ENCODE measurements at places on chromosomes 13 and 19. TPM values are rescaled to one million over a fixed set of nuclear protein-coding genes. Genes with fewer than 3 reads are reported as not detected.

DNA sequence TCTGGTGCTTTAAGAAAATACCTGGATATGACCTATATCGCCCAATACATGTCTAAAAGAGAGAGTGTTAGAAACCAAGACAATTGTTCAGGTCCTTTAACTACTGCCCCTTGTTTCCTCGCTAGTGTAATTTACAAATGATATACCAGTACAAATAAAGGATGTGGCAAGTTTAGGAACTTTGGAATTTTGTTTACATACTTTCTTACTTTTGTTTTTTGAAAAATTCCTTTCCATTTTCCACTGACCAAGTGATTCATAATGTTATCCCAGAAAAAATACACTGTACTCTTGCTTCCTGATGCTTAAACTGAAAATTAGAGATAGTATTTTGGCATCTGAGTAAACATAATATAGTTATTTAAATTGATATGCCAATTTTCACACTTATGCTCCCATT lies 96.8 kb upstream of the CSNK1A1L start:
- H3K4me1 ChIP-seq: peaks cover 22% of the 10 kb centered on the region
- H3K27ac ChIP-seq: no peak overlapping the region
- no peaks in the 10 kb centered on the region for H3K36me3 ChIP-seq
- no peaks in the 10 kb centered on the region for H3K27me3 ChIP-seq

GRCh38 chr13:32545083-32545482 lies 6.5 kb upstream of the N4BP2L2 start:
- H3K4me3 ChIP-seq: no peak overlapping the region
- H3K36me3 ChIP-seq: no peaks in the 10 kb centered on the region
- no peak for DNase-seq

- H3K4me1 ChIP-seq: peaks cover 7% of the 10 kb centered on the region
- H3K27me3 ChIP-seq: peaks cover 4% of the 10 kb centered on the region
- H3K36me3 ChIP-seq: no peaks in the 10 kb centered on the region
- no peak overlapping the region for H3K4me3 ChIP-seq
- H3K27ac ChIP-seq: no peak overlapping the region
These were observed 4.1 kb upstream of the DACT3 start for GRCh38 chr19:46665072-46665471.

- DNase-seq: peak; percentile 46
- no peak overlapping the region for H3K27ac ChIP-seq
These were observed 21.0 kb downstream of the CLEC4M start for GRCh38 chr19:7783991-7784423.

DNA sequence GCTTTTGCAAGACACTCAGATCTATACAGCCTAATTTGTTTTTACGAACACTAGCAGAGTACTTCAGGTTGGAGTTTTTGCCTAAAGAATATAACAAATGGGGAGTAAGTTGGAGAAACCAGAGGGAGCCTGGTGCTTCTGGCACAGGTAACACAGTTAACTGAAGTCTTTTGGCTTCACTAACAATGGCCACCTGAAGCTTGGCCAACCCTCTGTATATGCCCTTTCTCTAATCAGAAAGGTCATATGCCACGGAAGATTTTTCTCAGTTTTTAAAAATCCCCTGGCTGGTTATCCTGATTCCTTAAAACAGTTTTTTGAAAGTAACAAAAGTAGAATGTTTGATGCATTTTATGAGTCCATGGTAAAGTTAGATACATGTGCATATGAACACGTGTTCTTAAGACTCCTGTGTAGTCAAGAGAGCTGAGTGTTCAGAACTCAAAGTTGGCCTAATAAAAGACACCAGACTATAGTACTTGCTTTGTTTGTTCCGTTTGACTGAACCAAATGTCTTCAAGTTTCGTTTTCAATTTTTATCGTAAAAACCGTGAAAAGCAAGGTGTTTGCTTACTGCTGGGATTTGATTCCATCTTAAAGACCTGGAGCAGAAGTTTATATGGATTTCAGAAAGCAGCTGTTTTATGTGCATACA lies 137.5 kb downstream of the KCNRG start:
- H3K36me3 ChIP-seq: no peaks in the 10 kb centered on the region
- DNase-seq: no peak
- peaks cover 22% of the 10 kb centered on the region for H3K4me1 ChIP-seq

DNA sequence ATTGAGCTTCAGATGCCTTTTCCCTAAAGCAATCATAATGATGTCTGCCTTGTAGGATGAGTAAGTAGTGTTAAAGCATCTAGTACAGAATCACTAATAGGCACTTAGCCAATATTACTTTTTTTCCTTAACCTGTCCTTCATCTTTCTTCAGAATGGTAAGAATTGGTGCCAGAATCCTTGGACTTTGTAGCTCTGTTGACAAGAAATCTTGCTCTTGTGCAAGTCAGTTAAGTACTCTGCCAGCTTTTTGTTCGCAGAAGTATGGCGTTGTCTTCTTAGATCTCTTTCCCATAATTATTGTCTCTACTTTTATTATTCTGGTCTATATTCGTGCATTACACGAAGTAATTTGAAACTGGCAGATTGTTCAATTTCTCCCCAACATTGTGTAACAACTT lies 554.5 kb downstream of the PCDH9 start:
- no peak overlapping the region for H3K4me3 ChIP-seq
- no peaks in the 10 kb centered on the region for H3K4me1 ChIP-seq
- DNase-seq: no peak
- no peaks in the 10 kb centered on the region for H3K36me3 ChIP-seq

DNA sequence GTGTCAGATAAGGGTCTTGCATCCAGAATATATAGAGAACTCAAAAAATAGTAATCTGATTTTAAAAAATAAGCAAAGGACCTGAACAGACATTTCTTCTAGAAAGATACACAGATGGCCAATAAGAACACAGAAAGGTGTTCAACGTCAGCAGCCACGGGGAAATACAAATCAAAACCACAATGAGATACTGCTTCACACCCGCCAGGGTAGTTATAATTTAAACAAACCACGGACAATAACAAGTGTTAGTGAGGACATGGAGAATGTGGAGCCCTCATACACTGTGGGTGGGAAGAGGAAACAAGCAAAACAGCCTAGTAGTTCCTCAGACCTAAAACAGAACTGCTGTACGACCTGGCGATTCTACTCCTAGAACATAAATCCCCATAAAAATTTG lies 26.7 kb upstream of the NAPA start:
- H3K27me3 ChIP-seq: no peaks in the 10 kb centered on the region
- DNase-seq: no peak
- H3K27ac ChIP-seq: no peak overlapping the region

DNA sequence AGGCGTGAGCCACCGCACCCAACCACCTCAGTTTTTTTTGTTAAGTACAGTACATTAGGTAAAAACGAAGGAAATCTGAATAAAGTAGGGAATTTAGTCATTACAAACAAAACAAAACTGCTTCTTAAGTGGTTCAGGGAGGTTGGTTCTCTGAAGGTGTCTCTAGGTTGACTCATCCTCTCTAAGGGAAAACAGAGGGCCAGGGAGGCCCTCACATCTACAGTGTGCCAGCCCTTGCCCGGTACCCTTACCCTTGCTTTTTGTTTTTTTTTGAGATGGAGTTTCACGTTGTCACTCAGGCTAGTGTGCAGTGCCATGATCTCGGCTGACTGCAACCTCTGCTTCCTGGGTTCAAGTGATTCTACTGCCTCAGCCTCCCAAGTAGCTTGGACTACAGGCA lies 17.2 kb upstream of the JUND start:
- peaks cover 22% of the 10 kb centered on the region for H3K4me1 ChIP-seq
- no peak overlapping the region for H3K27ac ChIP-seq
- H3K36me3 ChIP-seq: no peaks in the 10 kb centered on the region
- no peaks in the 10 kb centered on the region for H3K27me3 ChIP-seq

DNA sequence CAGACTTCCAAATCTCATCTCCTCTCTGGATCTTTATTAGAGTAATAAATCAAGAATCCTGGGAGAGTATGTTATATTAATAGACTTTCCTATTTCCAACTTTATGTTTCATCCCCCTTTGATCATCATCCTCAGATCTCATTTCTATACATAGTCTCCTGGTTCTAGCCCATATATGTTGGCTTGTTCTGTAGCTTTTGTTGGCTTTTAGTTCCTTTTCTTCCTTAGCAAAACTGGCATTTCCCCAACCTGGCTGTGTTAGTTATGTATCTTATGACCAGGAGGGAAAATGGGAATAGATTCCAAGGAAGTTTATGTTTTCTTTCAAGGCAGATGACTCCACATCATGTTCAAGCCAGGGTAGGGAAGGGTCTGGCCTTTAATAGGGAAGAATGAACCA lies 2464.5 kb downstream of the PCDH9 start:
- H3K27ac ChIP-seq: no peak overlapping the region
- peaks cover 10% of the 10 kb centered on the region for H3K4me1 ChIP-seq
- H3K4me3 ChIP-seq: no peak overlapping the region
- DNase-seq: no peak
- H3K36me3 ChIP-seq: no peaks in the 10 kb centered on the region

GRCh38 chr19:31383553-31383952 lies 34.3 kb upstream of the TSHZ3 start:
- no peak overlapping the region for H3K4me3 ChIP-seq
- no peak for DNase-seq
- no peak overlapping the region for H3K27ac ChIP-seq
- H3K27me3 ChIP-seq: no peaks in the 10 kb centered on the region
- H3K36me3 ChIP-seq: no peaks in the 10 kb centered on the region
- no peaks in the 10 kb centered on the region for H3K4me1 ChIP-seq

DNA sequence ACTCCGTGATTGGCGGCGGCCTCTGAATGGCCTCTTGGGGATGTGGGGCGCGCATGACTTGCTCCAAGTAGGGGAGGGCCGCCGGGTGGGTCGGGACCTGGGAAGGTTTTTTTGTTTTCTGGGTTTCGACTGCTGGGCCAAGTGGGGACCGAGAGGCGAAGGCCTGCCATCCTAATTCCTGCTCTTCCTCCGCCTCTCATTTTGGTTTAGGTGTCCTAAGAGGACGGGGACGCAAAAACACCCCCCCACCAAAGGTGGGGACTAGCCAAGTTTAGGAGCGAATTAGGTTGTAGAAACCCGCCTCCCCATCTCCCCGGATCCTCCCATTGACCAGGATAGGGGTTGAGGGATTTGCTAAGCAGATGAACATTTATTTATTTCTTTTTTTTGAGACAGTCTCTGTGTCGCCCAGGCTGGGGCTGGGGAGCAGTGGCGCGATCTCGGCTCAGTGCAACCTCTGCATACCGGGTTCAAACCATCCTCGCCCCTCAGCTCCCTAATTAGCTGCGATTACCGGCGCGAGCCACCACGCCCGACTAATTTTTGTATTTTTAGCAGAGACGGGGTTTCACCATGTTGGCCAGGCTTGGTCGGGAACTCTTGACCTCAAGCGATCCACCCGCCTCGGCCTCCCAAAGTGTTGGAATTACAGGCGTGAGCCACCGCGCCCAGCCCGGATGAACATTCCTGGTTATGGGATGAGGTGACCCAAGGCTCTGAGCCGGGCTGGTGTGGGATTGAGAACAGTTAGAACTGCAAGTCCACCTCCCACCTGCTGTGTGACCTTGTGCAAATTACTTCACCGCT lies 838 bp downstream of the PPP2R1A start:
- peak; percentile 58 for DNase-seq
- peaks cover 8% of the 10 kb centered on the region for H3K36me3 ChIP-seq
- H3K4me3 ChIP-seq: peak overlapping the region; percentile 63

GRCh38 chr19:48203794-48204628 lies 33.5 kb downstream of the ZSWIM9 start:
- H3K27me3 ChIP-seq: no peaks in the 10 kb centered on the region
- peak; percentile 100 for DNase-seq
- no peaks in the 10 kb centered on the region for H3K36me3 ChIP-seq
- H3K4me1 ChIP-seq: peaks cover 6% of the 10 kb centered on the region
- H3K4me3 ChIP-seq: peak overlapping the region; percentile 53

- H3K36me3 ChIP-seq: no peaks in the 10 kb centered on the region
- no peak overlapping the region for H3K27ac ChIP-seq
- H3K4me3 ChIP-seq: no peak overlapping the region
- H3K27me3 ChIP-seq: peaks cover 15% of the 10 kb centered on the region
These were observed 1.1 kb downstream of the CNFN start for GRCh38 chr19:42388851-42389489.

The TNNI3 gene
- total RNA-seq: 27.9 TPM

The SIGLEC5 gene
- not detected for total RNA-seq

The ZNF177 gene
- 5.0 TPM for total RNA-seq

The APOC4 gene
- total RNA-seq: not detected

The EID2 gene
- 22.8 TPM for total RNA-seq

The FPR3 gene
- total RNA-seq: not detected

The COX7A1 gene
- 0.52 TPM for total RNA-seq

The AMER2 gene
- 0.62 TPM for total RNA-seq

The ZNF547 gene
- total RNA-seq: 5.1 TPM

The FAM83E gene
- total RNA-seq: 4.5 TPM

The SIAH3 gene
- total RNA-seq: 0.35 TPM

The CEACAM8 gene
- total RNA-seq: not detected

The CASP14 gene
- total RNA-seq: not detected
